ENCODE measurements at places on chromosomes 16 and 17.

DNA sequence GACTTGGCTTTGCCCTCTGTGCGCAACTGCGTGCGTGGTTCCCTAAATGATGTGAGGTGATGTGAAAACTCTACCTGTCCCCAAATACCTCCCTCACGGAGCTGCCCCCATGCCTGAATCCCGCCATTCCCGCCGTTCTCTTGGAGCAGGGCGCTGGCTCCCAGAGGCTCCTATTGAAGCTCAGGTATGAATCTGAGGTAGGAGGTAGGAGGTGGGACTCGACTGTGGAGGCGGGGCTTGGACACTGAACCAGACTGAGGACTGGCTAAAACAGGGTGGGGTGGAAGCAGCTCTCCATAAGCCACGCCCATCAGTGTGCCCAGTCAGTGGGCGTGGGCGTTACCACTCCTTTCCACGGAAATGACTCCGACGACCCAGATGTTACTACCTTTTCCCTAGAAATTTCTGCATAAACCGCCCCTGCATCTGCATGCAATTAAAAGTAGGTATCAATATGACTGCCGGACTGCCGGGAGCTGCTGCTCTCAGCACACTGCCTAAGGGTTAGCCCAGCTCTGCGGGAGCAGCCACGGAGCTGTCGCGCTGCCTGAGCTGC is 41.0 kb downstream of the FOXL1 start:
- DNase-seq = no peak

GRCh38 chr16:57020651-57021050 is 31.3 kb downstream of the NLRC5 start:
- DNase-seq = no peak

DNA sequence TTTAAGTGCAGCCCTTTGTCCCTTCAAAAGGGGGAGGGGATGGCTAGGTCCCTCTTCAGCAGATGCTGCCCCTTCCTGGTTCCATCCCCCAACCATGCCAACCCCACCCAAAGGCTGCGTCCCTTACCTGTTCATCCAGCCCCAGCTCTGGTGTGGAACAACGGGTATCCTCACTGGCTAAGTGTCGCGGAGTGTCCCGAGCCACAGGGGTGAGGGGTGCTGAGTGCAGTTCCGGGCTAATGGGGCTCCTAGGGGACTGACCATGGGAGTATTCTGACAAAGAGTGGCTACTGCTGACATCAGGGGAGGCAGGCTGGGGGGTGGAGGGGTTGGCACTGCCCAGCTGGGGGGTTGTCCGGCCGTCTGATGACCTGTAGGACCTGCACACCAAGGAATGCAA is 32.9 kb downstream of the STH start:
- no peak for DNase-seq

GRCh38 chr17:79183293-79184158 is 108.9 kb downstream of the ENGASE start:
- DNase-seq = no peak

DNA sequence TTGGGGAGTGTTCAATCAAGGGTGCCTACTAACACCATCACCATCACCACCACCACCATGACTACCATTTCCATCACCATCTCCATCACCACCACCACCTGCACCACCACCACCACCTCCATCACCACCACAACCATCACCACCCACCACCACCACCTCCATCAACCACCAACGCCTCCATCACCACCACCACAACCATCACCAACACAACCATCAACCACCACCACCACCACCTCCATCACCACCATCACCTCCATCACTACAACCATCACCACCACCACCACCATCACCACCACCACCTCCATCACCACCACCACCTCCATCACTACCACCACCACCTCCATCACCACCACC is 15.7 kb downstream of the MARCHF10 start:
- DNase-seq = no peak

GRCh38 chr17:75739174-75739573 is 17.9 kb downstream of the ITGB4 start:
- DNase-seq = no peak

DNA sequence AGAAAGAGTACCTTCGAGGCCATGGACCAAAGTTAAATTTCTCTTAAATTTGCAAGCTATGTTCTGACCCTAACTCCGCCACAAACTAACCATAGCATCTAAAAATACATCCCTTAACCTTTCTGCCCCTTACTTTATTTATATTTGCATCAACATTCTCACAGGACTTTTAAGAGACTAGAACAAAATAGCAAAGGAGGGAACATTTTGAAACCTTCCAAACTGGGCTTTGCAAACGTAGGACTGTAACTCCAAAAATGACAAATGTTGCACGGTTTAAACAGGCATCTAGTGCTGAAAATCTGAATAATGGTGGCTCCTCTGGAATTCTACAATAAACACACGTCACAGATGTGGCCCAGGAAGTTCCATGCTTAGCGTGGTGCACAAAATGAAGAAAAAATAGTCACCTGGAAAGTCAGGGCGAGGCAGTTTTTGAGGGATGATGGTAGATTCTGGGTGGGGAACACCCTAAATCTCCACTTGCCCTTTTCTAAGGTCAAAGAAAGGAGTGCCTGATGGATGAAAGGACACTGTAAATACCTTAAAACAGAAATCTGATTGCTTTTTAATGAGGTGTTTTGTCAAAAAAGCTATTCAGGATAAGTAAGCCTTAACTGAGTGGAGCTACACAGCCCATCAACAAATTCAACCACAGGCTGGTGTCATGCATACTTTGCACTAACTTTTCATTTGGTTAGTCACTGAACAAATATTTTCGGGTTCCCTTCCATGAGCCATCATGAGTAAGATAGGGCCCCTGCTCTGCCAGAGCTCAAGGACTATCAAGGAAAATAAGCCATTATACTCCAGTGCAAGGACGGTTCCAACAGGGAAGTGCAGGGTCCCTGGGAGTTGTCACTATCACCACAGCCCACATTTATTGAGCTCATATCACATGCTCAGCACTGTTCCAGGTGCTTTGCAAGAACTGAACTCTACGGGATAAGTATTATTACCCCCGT is 21.2 kb downstream of the ARHGAP17 start:
- no peak for DNase-seq

GRCh38 chr17:11969565-11969964 is 27.7 kb downstream of the ZNF18 start:
- no peak for DNase-seq

- no peak for DNase-seq
Measured at GRCh38 chr17:70615831-70616230, 446.5 kb downstream of the KCNJ2 start.

DNA sequence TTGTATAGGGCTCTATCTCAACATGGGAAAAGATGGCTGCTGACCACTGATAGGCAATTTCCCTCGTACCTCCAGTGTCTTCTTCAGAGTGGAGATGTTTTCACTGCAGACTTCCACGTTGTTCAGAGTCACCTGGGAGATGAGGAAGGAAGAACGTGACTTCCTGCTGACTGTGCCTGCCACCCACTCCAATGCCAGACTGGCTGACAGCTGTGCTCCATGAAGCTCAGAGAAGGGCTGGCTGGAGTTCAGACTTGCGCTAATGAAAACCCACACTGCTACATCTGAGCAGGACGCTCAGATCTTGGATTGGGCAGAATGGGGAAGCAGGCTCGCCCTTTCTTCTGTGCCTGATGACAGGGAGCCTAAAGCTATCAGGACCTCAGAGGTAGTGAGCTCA is 33.1 kb downstream of the COG4 start:
- DNase-seq = no peak

DNA sequence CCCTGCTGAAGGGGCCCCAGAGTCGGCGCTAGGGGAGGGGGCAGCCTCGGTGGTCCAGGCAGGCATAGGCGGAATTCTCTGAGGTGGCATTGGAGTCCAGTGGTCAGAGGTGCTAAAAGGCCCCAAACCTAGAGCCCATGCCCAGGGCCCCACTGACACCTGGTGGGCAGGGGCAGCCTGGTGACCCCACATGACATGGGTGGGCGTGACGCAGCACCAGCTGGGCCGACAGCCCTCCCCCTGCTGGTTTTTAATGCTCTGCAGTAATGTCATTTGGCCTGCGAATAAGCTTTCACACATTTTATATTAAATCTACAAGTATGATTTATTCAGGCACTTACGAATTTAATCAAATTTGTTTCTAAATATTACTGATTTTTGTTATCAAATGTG is 2.1 kb upstream of the RNPS1 start:
- no peak for DNase-seq

DNA sequence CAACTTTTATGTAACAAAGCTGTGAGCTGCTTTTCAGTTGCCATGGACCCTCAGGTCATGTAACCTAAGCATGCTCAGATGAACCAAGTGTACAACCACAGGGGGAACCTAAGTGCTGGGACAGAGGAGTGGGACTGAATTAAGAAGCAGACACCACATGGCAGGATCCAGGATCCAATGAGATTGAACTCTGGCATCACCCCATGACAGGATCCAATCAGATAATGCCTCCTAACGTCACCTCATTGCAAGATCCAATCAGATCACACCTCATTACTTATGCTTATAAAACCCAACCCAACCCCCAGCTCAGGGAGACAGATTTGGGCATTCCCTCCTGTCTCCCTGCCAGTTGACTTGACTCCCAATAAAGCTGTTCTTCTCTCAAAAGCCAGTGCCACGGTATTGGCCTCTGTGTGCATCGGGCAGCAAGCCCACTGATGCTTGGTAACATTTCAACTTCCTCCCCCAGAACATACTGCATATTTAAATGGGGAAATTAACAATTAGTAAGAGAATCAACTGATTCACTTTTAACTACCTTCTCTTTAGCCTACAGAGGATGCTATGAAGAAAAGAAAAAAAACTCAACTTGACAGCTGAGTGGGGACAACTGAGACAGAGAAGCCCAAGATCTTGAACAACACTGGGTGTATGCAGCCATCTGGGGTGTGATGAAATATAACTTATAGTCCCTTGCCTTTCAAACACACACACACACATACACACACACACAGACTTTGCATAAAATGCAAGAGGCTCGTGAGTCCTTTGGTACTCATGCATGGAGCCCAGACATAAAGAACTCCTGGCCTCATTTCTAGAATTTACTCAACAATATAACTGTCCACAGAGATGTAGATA is 148.4 kb downstream of the SLC39A11 start:
- DNase-seq = no peak

DNA sequence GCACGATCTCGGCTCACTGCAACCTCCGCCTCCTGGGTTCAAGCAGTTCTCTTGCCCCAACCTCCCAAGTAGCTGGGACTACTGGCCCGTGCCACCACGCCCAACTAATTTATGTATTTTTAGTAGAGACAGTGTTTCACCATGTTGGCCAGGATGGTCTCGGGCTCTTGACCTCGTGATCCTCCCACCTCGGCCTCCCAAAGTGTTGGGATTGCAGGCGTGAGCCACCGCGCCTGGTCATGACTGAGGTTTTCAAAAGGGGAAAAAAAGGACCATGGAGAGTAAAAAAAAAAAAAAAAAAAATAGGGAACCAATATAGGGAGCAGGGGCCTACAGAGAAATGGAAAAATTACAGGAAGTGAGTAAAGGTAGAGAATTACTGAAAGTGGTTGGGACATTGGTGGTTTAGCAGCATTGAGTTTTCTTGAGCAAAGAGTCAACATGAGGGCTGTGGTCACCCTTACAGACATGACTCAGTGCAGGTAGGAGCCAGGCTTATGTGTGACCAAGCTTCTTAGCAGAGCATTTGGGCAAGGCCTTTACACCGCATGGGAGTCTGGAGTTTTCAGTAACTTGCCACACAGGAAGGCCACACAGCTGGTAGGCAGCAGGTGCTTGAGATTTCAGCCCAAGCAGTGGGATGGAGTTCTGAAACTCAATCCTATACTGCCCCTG is 447.3 kb downstream of the HS3ST3B1 start:
- DNase-seq = no peak

- DNase-seq = no peak
Measured at GRCh38 chr16:4511441-4512082, 27.0 kb downstream of the CDIP1 start.

DNA sequence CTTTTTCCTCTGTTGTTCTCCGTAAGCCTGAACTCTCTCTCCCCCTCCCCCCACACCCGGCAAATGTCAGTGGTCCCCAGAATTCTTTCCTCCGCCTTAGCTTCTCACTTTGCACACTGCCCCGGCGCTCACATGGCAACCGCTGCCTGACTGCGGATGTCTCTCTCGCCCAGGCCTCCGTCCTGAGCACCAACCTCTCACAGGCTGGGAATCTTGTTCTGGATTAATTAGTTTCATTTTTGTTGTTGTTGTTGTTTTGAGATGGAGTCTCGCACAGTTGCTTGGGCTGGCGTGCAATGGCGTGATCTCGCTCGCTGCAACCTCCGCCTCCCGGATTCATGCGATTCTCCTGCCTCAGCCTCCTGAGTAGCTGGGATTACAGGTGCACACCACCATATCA is 16.7 kb downstream of the C17orf100 start:
- DNase-seq = no peak

DNA sequence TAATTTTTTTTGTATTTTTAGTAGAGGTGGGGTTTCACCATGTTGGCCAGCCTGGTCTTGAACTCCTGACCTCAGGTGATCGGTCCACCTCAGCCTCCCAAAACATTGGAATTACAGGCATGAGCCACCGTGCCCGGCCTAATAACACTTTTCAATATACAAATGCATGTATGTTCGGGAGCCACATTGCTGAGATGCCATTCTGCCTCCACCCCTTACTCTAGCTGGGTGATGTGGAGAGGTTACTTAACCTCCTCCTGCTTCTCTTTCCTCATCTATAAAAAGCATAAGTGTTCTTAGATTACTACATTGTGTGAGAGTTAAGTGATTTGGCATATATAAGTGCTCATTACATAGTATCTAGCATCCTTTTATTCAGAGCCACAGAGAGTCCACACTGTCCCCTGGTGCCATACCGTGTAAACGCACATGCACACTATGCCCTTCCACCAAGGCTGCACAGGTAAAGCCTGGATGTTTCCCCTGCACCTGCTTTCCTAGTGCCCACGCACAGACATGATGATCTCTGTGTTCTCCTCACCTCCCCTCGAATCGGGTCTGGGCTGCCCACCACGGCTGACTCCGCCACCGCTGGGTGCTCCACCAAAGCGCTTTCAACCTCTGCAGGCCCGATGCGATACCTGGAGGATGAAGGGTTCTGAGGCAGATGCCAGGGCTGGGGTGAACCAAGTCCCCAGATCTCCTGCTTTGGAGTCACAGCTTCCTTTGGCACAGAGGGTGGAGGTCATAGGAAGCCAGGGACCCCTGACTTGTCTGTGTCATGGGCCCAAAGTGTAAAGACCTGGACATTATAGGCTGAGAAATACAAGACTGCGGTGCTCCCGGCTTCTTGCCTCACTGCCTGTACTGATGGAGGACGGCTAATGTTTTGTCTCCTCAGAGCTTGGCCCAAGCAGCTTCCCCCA is 49.0 kb upstream of the ACSM2B start:
- no peak for DNase-seq

All from activated CD4-positive, CD25-positive, alpha-beta regulatory T cell treated with anti-CD3 and anti-CD28 coated beads, Interleukin-2, amount 50 U/mL, for 72 hours (primary cell).